ENCODE measurements at places on chromosomes 12 and 14.

DNA sequence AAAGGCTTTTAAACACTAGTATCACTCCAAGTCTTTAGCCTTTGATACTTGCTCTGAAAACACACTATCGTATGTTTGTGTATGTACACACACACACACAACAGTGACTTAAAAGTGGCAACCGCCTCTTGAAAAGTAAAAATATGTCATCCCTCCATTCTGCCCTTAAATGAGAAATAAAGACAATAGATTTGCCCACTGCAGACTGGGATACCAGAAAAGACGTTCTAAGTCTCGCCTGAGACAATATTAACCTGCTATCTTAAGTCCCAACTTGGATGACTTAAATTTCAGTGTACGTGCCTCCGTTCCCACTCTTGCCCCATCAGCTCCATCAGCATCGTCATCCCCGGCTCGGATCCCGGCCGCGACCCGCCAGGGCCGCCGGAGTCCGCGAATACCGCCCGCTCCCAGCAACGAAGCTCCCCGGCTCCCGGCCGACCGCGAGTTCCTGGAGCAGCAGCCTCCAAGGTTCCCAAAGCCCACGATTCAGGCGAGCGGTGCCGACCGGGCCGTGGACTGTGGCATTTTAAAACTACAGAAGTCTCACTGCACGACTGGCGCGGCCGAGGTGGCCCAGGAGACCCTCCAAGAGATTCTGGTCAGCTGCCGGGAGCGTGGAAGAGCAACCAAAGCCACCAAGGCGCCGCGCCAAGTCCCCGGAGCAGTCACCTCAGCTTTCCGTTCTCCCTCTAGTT, 2.8 kb upstream of the ARID2 start:
- H3K27ac ChIP-seq = peak overlapping the region; percentile 76
- H3K36me3 ChIP-seq = no peaks in the 10 kb centered on the region
- peak overlapping the region; percentile 46 for H3K4me3 ChIP-seq
- peak; percentile 89 for DNase-seq

DNA sequence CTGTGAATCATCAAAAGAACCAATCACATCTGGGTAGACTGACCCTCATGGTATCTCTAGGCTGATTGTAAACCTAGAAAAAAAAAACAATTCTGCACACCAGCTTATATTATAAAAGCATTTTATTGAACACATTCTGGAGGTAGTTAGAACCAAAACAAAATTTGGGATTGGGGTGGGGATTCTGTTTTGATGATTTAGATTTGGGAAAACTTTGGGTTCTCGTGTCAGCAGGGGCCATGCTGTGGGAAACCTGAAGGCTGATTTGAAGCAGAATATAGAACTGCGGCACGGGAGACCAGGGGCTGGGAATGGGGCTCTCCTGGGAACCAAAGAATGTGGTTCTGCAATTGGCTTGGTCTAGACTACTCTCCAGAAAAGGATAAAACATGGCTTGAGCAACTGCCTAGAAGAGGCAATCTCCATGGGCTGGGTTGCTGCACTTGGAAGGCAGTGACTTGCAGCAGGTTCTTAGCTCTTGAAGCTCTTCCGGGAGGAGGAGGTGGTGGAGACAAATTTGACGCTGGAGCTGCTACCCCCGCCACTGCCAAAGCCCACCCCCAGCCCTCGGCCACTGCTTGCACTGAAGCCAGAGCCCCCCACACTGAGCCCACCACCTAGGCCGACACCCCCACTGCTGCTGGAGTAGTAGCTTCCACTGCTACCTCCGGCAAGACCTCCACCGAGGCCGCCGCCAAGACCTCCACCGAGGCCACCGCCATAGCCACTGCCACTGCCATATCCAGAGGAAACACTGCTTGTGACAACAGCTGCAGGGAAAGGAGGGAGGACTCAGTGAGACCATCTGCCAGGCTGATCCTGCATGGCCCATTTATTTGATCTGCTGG, 5.5 kb downstream of the KRT5 start:
- no peak for DNase-seq
- no peaks in the 10 kb centered on the region for H3K27me3 ChIP-seq
- no peak overlapping the region for H3K4me3 ChIP-seq
- H3K27ac ChIP-seq = no peak overlapping the region
- H3K36me3 ChIP-seq = no peaks in the 10 kb centered on the region
- H3K4me1 ChIP-seq = no peaks in the 10 kb centered on the region

- H3K27me3 ChIP-seq = no peaks in the 10 kb centered on the region
- no peak overlapping the region for H3K27ac ChIP-seq
- H3K36me3 ChIP-seq = no peaks in the 10 kb centered on the region
- H3K4me1 ChIP-seq = no peaks in the 10 kb centered on the region
Measured at GRCh38 chr14:32081901-32082300, 4.8 kb downstream of the ARHGAP5 start.

DNA sequence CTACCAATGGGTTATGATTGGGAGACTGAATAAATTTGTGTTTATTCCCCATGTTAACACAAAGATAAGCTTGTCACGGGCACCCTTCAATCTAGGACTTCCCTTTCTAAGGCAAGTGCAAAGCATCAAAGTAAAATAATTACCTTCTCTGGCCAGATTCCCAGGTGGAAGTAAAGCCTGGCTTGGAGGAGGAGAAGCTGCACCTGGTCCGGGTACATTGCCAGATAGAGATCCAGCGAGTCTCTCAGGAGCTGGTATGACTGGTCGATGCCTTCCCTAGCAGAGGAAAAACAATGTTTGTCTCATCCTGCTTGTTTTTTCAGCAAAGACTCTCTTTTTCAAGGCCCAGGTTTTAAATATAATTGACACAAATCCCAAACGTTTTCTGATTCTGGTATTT, 24.9 kb downstream of the FBXO21 start:
- H3K27ac ChIP-seq = no peak overlapping the region
- DNase-seq = no peak
- peaks cover 7% of the 10 kb centered on the region for H3K36me3 ChIP-seq
- H3K4me1 ChIP-seq = no peaks in the 10 kb centered on the region

GRCh38 chr12:77214136-77214535, 148.8 kb upstream of the E2F7 start:
- H3K4me3 ChIP-seq = no peak overlapping the region
- no peaks in the 10 kb centered on the region for H3K36me3 ChIP-seq
- no peak for DNase-seq
- no peak overlapping the region for H3K27ac ChIP-seq
- H3K4me1 ChIP-seq = no peaks in the 10 kb centered on the region

GRCh38 chr12:110037315-110037714, 11.0 kb downstream of the C12orf76 start:
- H3K27me3 ChIP-seq = no peaks in the 10 kb centered on the region
- no peak overlapping the region for H3K4me3 ChIP-seq
- H3K27ac ChIP-seq = peak overlapping the region; percentile 50

DNA sequence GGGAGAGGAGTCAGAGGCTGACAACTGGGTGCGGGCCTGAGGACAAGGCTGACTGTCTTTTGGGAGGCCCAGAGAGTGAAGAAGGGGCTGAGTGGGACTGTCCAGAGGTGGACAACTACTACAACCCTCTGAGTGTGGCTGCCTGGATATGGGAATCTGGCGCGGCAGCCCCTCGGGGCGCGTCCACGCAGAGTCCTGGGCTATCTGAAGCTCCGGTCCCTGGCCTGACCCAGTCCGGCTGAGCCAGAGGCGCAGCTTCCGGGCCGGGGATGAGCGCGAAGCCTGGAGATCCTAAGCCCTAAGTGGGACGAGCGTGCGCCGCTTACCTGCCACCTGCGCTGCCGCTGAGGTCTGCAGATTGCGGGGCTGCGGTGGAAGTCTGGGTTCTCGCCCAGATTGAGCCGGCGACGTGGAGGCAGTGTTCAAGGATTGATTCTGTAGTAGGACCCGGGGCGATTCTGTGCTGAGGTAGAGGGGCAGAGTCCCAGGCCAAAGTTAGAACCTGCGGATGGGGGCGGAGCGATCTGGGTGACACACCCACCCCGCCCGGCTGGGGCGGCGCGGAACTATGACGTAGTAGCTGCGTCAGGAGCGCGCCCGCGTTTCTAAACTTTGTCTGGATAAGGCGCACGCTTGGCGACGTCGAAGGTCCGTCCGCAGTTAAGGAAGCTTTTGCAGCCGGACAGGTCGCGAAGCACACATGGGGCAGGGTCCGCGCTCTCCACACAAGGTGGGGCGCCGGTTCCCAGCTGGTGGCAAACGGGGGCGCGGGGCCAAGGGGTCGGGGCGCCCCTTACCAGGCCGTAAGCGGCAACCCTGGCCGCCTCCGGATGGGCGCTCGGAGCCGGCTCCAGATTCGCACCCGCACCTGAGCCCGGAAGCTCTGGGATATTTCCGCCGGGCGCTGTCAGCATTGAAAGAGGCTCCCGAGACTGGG, at the start of the genes DHRS1 and NOP9:
Gene DHRS1, minus strand, starts transcription at position 526 of the 937 bp plus-strand sequence. CDS start 674 bp downstream, outside the sequence.
Gene NOP9, plus strand, starts transcription at position 596 of the 937 bp plus-strand sequence. Its CDS starts 105 bp downstream, at position 701.
- no peak within 1 kb of the TSS for H3K27ac ChIP-seq
- peak within 1 kb of the TSS; percentile 58 for H3K4me3 ChIP-seq
- H3K4me1 ChIP-seq = no peaks in the 10 kb centered on the region
- no peaks in the 10 kb centered on the region for H3K27me3 ChIP-seq

DNA sequence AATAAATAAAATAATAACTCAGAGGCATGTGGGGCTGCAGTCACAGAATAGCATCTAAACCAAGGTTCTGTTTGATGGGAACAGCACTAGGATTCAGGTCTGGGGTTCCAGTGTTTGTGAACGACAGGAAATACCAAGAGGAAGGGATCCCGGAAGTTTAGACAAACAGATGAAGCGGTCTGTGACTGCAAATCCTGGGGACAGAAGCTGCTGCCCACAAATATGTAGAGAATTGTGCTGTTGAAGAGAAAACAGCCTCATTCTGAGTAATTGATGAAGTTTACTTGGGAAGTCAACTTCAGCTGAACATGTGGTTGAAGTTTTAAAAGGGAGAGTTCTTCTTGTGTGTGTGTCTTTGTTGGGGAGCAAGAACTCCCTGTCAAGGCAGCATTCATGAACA, 98.4 kb upstream of the TBX5 start:
- no peaks in the 10 kb centered on the region for H3K36me3 ChIP-seq
- no peak overlapping the region for H3K27ac ChIP-seq
- no peaks in the 10 kb centered on the region for H3K27me3 ChIP-seq
- DNase-seq = no peak

GRCh38 chr14:61418746-61419145, 97.4 kb downstream of the PRKCH start:
- DNase-seq = no peak
- H3K27me3 ChIP-seq = no peaks in the 10 kb centered on the region
- H3K4me1 ChIP-seq = peaks cover 5% of the 10 kb centered on the region
- no peak overlapping the region for H3K27ac ChIP-seq
- H3K36me3 ChIP-seq = no peaks in the 10 kb centered on the region
- H3K4me3 ChIP-seq = no peak overlapping the region

DNA sequence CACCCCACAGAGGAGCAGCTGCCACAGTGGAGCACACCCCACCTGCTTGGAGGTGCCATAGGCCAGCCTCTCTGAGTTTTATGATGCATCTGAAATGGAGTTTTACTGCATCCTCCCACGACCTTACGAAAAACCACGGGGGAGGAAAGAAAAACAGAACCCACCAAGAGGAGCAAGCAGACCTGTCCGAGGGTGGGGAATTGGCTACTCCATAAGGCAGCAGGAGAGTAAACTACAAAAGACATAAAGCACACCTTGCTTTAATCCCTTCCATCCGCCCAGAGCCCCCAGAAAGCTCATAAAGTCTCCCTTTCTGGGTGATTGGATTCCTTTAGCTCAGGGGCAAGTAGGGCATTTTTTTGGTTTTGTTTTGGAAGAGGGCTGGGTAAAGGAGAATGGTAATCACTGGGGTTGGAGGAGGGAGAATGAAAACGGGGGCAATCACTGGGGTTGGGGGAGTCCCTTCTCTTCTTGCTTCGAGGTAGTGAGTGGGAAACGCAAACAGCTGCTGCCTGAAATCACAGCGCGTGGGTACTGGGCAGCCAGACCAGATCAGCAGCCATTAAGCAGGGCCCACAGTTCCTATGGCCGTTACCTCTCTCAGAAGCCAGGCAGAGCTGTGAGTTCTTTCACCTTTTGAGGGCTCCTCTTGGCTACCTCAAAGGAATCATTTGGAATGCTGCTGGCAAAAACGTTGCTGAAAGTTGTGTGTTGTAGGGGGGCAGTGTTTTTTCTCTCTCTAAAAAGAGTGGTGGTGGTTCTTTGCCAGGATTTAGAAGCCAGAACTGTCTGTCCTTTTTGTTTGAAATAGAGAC, 433.6 kb downstream of the ZFP36L1 start:
- no peak for DNase-seq
- no peak overlapping the region for H3K27ac ChIP-seq

DNA sequence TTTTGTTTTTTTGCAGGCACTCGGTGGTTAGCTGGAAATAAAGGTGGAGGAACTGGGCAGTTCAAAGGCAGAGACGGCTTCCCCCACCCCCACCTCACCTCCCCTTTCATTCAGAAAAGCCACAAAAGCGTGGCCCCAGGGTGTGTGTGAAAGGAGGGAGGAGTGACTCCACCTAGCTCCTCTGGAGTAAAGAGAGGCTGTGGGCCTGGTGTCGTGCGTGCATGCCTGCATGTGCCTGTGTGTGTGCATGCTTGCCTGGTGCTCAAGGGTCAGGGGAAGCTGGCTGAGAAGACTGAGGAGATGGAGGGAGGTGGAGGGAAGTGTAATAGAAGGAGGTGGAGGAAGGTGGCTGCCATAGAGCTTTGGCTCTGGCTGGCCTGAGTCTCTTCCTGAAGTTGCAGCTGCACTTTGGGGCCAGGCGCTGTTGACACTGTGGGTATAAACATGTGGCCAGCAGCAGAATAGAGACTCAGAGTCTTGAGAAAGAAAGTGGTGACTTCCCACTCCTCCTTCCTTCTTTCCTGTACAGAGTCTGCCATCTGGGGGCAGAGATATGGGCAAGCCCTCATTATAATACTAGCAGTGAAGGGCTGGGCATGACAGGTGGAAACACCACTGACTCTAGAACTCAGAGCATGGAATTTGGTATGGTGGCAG, 36.9 kb upstream of the SINHCAF start:
- H3K36me3 ChIP-seq = no peaks in the 10 kb centered on the region
- peak; percentile 53 for DNase-seq
- H3K4me1 ChIP-seq = no peaks in the 10 kb centered on the region
- H3K27me3 ChIP-seq = no peaks in the 10 kb centered on the region
- H3K4me3 ChIP-seq = no peak overlapping the region
- no peak overlapping the region for H3K27ac ChIP-seq

DNA sequence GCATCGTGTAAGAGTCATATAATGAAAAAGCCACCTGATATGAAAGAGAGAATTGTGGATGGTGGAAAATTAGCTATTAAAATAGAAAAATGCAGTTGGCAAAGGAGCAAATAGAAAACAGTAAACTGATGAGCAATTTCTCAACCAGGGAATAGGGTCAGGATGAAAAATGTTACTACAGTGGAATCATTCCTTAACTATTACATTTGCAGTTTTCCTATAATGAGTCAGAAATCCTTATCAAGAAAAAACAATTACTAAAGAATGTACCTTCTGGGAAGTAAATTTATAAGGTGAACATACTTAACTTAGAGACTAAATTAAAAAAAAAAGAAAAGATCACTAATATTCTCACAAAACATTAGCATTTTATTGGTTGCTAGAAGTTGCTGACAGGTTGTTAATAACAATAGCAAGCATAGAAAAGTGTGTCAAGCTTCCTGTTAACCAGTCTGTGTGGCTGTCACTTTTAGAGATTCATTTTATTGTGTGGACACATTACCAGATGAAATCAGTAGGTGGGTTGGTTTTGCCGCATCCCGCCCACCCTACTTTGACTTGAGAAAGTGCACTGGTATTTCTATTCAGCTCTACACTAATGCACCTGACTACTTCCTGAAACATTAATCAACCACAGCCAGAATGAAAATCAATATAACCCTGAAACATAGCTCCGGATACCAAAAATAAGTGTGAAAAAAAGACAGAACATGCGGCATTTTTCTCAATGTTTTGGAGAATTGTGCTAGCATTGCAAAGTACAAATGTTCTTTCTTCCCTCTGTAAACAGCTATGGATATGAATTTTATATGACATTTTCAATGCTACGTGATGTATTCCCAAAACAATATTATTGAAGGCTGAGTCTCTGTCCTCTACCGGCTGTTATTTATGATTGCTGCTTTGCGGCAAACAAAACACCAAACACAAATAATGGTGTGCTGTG, 576.7 kb downstream of the SLC16A7 start:
- no peaks in the 10 kb centered on the region for H3K27me3 ChIP-seq
- H3K4me3 ChIP-seq = no peak overlapping the region
- no peaks in the 10 kb centered on the region for H3K36me3 ChIP-seq
- DNase-seq = no peak
- H3K4me1 ChIP-seq = no peaks in the 10 kb centered on the region
- H3K27ac ChIP-seq = no peak overlapping the region
